Fibroblast of gingiva (primary cell): ENCODE measurements at places on chromosomes 16 and 17.

DNA sequence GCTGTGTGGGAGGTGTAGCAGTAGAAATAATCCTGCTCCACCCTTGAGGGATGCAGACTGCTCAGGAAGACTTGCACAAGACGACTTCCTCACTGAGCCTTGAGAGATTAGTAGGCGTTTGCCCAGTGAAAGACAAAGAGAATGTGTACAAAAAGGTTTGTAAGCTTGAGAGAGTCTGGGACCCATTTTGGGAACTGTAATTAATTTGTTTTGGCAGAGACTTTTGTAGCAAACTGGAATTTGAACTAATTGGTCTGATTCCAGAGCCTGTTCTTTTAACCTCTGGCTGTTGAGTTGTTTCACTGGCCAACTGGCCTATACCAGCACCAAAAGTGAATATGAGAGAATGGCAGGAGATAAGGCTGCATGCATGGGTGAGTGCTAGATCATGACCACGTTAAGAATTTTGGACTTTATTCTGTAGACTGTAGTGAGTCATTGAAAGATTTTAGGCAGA is 75.5 kb downstream of the AATF start:
- no peak for DNase-seq

DNA sequence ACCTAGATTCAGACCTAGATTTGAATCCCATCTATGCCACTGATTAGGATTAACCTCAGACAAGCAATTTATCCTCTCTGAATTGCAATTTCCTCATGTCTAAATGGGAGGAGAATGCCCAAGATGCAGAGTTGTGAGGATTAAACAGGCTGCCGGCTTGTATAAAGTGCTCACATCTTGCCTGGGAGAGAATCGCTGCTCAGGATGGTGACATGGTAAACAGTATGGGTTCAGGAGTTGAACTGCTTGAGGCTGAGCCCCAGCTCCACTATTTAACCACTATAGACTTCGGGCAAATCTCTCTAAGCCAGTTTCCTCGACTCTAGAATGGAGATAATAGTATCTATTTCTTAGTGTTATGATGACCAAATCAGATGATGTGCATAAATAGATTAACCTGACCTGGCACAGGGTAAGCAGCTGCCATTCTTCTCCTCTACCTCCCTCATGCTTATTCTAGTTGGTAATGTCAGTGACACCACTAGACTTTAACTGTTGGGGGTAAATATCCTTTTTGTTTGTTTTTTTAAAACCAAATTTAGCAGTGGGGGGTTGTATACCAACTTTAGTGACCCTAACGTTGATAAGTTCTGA is 732 bp upstream of the RPL27 start:
- no peak for DNase-seq

GRCh38 chr17:19800571-19800970 is 52.5 kb upstream of the ALDH3A1 start:
- DNase-seq: no peak

- no peak for DNase-seq
These were observed 445.7 kb upstream of the MAF start for GRCh38 chr16:80046261-80046660.

DNA sequence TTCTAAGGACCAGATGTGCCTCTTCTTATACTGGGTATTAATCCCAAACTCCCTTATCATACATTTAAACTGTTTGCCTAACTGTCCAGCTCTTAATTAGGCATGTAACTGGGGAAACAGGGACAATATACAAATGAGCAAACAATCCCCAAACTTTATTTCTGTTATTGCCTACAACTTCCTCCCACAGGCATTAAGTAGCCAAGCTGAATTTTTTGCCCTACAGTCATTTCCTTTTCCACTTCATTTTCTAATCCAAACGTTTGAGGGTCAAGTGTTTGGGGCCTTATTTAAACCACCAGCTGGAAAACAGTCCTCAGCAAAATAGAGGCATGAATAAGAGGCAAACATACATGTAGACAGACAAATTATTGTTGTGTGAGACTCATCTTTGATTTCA is 77.4 kb upstream of the CCL2 start:
- peak; percentile 63 for DNase-seq

DNA sequence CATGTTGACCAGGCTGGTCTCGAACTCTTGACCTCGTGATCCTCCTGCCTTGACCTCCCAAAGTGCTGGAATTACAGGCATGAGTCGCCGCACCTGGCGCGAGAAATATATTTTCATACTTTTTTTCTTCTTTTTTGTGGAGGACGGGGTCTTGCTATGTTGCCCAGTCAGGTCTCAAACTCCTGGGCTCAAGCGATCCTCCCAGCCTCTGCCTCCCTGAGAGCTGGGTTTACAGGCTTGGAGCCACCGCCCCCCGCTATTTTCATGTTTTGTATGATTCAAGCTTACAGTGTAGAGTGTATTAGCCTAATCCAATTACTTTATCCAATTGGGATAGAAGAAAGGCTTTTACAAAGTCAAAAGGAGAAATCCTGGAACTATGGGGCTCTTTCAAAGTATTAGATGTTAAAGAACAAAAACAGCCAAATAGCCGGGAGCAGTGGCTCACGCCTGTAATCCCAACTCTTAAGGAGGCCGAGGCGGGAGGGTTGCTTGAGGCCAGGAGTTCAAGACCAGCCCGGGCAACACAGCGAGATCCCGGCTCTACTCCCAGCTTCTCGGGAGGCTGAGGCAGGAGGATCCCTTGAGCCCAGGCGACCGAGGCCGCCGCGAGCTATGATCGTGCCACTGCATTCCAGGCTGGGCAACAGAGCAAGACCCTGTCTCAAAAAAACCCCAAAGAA is 1.4 kb upstream of the MAP1LC3B start:
- DNase-seq: no peak

GRCh38 chr16:30041841-30042240 is 10.8 kb upstream of the TLCD3B start:
- no peak for DNase-seq

DNA sequence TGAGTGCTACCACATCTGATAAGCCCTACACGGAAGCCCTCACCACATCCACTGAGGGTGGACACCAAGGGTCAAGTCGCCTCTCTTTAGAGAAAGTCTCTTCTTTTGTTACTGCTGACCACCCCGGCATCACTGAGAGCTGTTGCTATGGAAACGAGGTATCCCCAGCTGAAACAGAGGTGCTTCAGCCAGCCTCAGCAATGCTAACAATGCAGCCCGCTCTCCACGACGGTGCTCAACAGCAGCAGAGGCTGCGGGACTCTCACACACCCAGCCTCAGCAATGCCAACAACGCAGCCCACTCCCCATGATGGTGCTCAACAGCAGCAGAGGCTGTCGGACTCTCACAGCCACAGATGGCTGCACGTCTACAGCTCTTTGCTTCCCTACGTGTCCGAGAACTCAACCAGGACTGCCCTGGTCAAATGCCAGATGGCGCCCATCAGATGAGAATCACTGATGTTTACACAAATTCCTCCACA is 41.4 kb downstream of the VPS53 start:
- no peak for DNase-seq

DNA sequence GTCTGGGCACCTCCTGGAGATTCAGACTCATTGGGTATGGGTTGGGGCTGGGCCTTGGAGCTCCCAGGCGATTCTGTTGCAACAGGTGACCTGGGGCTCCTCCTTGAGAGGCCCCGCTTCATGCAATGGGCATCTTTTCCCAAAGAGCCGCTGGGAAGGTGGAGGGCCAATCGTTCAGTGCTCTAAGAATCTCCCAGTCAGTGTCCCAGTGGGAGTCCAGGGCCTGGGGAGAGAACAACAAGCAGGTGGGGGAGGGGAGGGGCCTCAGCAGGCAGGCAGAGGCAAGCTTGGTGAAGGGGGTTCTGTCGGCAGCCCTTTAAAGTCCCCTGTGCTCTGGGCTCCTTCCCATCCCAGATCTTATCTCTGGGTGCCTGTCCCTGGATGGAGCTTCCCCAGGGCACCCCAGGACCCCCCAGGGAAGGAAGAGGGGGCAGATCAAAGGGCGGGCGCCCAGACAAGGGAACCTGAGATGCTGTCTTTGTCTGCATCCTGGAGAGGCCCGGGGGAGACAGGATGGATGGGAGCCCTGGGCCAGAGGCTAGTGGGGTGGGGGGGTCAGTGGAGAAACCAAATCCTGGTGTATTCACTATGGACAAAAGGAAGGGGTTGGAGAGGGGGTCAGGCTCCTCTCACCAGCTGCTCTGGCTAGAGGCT is 30.5 kb upstream of the NXPH3 start:
- DNase-seq: no peak

- DNase-seq: peak; percentile 54
These were observed 26.8 kb upstream of the ELAC2 start for GRCh38 chr17:13044572-13045065.

DNA sequence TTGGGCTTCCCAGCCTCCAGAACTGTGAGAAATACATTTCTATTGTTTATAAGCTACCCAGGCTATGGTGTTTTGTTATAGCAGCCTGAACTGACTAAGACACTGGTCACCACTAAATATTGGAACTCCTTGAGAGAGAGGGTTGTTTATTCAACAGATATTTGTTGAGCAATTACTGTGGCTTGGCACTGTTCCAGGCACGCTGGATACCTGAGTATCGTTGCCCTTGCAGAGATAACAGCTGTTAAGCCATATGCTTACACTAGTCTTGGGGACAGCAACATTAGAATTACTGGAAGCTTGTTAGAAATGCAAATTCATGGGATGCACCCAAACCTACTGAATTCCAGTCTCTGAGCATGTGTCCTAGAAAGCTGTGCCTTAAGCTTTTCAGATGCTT is 230.7 kb downstream of the HS3ST4 start:
- no peak for DNase-seq

- DNase-seq: no peak
These were observed 80.3 kb downstream of the MYH11 start for GRCh38 chr16:15776572-15776971.

DNA sequence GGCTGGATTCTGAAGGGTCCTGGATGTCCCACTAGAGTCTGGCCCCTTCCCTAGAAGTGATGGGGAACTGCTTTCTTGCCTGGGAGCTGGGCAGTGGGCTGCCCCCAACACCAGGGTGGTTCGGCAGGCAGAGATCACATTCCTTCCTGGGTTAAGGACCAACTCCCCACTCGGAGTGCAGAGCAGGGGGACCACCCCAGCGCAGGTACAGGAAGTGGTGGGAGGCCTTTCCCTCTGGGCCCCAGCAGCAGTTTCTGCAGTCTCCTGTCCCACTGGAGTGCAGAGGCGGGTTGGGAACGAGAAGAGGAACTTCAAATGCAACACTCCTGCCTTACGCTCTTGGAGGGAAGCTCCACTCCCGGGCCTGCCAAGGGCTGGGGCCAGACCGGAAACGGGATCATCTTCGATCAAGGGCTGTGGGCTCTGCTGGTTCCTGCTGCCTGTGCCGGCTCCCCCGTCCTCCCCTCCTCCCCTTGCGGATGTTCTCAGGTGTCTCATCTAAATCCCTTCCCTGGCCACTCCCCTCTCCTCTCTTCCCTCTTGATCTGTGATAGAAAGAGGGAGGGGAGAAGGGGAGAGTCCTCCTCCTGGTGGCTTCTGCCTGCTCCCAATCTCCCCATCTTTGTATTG is 9.0 kb upstream of the NGFR start:
- DNase-seq: no peak

- DNase-seq: no peak
These were observed 121.7 kb downstream of the HIC1 start for GRCh38 chr17:2176499-2177169.

- DNase-seq: no peak
These were observed 15.5 kb downstream of the SPNS2 start for GRCh38 chr17:4514206-4514605.

DNA sequence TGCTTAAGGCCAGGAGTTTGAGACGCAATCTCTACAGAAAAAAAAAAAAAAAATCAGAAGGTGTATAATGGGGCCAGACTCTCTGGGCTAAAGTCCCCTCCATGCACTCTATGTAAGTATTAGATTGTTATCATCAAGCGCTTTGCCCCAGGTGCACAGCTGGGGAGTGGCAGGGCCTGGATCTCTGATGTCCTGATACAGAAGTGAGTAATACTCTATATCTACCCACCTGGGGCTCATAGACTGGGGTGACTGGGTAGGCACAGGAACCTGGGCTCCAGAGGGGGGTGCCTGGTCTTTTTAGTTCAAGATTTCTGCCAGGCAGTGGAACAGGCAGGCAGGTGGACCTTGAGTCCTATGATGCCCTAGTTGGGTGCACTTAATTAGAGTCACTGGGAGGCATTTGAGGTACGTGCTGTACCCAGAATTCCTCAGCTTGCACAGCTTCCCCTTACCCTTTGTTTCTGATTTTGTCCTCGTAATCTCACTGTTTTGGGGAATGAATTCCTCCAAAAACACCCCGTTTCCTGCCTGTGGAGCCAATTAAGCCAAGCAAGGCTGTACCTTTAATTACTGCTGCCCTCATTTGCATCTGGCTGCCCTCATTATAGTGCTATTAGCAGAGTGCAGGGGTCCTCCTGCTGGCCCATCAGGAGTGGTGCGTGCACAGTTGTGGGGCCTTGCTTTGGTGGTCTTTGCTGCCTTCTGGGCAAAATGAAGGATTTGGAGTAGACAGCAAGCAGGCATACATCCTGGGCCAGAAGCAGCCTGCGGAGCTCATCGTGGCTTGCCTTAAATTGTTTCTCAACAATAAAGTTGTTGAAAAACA is 239.0 kb downstream of the SNX29 start:
- DNase-seq: no peak

GRCh38 chr16:27291106-27291505 is 22.5 kb upstream of the NSMCE1 start:
- no peak for DNase-seq

GRCh38 chr17:38419508-38419981 is 8.7 kb upstream of the ARHGAP23 start:
- DNase-seq: no peak

GRCh38 chr16:87464691-87465300 is 28.0 kb downstream of the ZCCHC14 start:
- peak; percentile 94 for DNase-seq

DNA sequence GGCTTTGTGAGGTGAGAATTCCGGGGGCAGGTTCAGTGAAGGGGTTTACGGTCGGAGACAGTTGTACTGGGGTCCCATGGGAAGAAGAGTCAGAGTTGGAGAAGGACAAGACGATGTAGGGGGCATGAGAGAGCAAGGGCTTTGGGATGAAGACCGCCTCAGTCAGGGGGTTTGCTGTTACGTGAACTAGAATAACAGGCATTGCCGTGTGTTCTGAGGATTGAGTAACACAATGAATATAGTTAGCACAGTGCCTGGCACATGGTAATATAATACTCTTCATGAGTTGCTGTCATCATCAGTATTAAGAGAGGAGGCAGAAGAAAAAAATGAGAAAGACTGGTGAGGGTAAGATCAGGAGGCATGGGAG is 577 bp downstream of the ZNF646 start:
- no peak for DNase-seq
